ENCODE measurements at places on chromosomes 2 and 18.

DNA sequence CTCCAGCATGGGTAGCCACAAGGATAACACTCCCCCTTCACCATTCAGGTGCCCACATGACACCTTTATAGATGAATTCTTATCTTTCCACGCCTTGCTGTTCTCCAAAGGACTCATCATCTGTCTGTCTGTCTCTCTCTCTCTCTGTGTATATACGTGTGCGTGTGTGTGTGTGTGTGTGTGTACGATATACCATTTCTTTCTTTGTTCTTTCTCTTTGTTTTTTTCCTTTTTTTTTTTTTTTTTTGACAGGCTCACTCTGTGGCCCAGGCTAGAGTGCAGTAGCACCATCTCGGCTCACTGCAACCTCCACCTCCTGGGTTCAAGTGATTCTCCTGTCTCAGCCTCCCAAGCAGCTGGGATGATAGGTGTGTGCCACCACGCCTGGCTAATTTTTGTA, 98.2 kb downstream of the DLGAP1 start:
- no peak for DNase-seq

- no peak for DNase-seq
Measured at GRCh38 chr2:45859682-45860081, 208.2 kb downstream of the PRKCE start.

GRCh38 chr2:117128461-117128860, 686.0 kb upstream of the DDX18 start:
- DNase-seq, result no peak

- DNase-seq, result no peak
Measured at GRCh38 chr2:127590386-127591190, 55.1 kb downstream of the MYO7B start.

- no peak for DNase-seq
Measured at GRCh38 chr2:215262303-215262702, 49.6 kb upstream of the ATIC start.

- DNase-seq, result no peak
Measured at GRCh38 chr2:43478412-43479086, 117.3 kb downstream of the THADA start.

DNA sequence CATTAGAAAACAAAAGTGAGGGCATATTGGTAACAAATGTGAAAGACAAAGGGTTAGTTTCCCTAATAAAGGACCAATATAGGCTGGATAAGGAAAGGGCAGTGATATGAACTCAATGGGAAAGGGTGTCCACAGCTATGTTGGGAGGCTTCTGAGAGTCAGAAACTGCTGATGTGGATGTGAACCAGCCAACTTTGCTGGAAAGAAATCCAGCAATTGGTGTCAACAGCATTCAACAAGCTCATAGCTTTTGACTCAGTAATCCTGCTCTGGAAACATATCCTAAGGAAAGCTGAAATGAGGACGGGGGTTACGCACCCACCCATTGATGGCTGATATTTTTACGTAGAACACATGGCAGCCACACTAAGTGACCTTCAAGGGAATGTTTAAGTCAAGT, 63.7 kb downstream of the ARL4C start:
- no peak for DNase-seq

- DNase-seq, result no peak
Measured at GRCh38 chr2:86224645-86225355, 25.5 kb downstream of the MRPL35 start.

All from hematopoietic multipotent progenitor cell treated with erythropoietin and hydrocortisone succinate and interleukin-3 and kit ligand, for 17 days (in vitro differentiated cells).